ENCODE measurements at places on chromosomes 7 and 10.

- no peak for DNase-seq
These were observed 13.9 kb upstream of the ZNF862 start for GRCh38 chr7:149824301-149824741.

GRCh38 chr10:82847242-82847641, 972.2 kb downstream of the NRG3 start:
- no peak for DNase-seq

- DNase-seq, result no peak
These were observed 289.5 kb upstream of the AOAH start for GRCh38 chr7:37013771-37014170.

DNA sequence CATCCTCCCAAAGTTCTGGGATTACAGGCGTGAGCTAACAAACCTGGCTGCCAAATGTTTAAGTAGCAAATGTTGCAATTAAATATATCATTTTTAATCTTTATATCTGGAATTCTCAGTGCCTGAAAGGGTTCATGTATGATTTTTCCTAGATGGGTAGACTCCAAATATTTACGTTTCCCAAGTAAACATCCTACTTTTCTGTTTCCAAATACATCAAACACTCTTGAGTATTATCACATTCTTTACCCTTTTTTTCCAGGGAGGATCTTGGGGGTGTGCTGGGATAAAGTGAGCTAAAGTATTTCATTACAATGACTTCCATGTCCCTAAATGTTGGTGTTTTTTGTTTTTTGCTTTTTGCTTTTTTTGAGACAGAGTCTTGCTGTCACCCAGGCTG, 32.9 kb upstream of the CYTH3 start:
- DNase-seq, result no peak

- DNase-seq, result no peak
These were observed 2.5 kb upstream of the TMEM178B start for GRCh38 chr7:141071260-141071854.

GRCh38 chr10:111118758-111119157, 41.9 kb downstream of the ADRA2A start:
- DNase-seq, result no peak

- DNase-seq, result no peak
These were observed 22.8 kb downstream of the UNC5B start for GRCh38 chr10:71234970-71235685.

DNA sequence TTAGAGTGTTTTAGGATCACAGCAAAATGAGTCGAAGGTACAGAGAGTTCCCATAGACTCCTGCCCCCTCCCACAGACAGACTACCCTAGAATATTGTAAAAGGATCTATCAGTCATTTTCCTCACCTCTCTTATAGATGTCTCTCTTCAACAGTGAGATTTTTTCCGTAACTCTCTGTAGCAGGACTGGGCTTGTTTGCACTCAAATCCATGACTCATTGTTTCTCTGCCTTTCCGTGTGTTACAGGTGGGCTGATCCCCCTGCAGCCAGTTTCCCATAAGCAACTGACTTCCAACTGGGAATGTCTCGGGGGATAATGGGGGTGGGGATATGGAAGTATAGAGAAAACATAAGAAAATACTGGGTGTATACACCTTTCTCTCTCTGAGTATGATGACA, 921.0 kb downstream of the GATA3 start:
- no peak for DNase-seq

DNA sequence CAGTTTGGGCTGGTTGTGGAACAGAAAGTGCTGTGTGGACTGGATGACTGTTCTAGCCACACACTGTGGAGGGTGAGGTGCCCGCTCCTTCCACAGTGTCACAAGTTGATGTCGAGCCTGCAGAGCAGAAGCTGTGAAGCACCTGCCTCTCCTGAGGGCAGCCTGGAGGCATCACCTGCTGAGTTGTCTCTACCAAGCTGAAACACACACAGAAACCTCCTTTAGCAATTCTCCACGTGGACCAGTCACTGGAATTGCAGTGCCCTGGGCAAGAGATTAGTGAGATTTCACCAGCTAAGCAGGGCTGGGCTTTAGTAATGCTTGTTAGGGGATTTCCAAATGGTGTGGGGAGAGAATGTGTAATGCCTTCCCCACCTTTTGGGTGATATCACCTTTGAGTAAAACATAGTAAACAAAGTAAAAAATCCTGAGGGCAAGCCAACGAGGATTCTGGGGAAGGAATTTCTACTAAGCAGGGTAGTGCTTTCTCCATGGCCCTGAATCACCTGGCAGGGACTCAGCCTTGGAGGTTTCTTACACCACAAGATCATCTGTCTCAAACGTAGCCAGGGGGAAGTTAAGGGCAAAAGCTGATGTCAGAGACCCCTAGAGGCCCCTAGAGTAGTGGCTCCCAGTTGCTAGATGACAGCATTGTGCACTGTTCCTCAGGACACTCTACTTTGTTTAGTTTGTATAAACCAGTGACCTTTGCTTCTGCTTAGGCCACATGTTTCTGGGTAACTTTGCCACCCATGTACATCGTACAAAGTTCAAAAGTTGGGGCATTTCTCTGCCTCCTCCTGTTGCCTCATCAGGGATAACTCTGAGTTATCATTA, 233.1 kb upstream of the IGFBP3 start:
- DNase-seq, result no peak

GRCh38 chr7:93226310-93226709, at the start of gene HEPACAM2:
Gene HEPACAM2 (minus strand): TSS chr7:93226469.
- no peak for DNase-seq

DNA sequence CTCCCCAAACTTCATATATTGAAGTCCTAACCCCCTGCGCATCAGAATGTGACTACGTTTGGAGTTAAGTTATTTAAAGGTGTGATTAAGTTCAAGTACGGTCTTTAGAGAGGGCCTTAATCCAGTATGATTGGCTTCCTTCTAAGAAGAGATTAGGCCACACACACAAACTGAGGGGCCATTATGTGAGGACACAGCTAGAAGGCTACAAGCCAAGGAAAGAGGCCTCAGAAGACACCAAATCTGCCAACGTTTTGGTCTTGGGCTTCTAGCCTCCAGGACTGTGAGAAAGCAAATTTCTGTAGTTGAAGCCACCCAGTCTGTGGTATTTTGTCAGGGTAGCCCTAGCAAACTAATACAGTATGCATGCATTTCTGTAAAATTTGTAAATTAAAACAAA, 41.7 kb downstream of the REEP3 start:
- no peak for DNase-seq

GRCh38 chr10:104809288-104810090, 168.4 kb downstream of the SORCS3 start:
- DNase-seq, result no peak

DNA sequence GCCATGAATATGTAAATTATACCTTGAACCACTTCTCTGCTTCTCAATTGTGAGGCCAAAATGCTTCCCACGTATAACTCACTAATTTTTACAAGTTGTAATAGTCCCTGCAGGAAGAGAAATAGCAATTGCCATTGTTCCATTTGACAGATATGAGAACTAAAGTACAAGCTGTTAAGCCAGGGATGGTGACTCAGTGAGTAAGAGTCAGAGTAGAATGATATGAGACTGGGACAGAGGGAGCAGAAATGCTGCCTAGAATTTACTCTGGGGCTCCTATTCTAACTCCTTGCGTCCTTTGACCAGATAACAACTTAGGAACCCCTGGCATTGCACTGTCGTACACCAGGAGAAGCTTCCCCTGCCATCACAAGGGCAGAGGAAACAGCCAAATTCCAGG, 45.1 kb upstream of the SEPTIN7 start:
- DNase-seq, result no peak

- DNase-seq, result no peak
These were observed 543.3 kb downstream of the TNS3 start for GRCh38 chr7:47038621-47039020.

DNA sequence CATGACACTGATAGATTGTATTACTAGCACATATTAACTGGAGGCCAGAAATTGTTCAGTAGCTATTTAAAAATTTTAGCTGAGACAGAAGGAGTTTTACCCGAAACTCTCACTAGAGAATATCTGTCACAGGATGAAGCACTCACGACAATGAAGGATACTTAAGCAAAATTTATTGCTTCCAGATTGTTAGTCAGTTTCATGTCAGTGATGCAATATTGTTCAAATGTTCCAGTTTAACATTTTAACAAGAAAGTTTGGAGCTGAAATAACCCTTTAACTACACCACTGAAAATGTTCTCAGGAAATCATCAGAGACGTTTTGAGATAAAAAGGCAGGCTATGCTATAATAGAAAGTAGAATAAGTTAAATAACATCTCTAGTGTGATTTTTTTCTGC, 15.0 kb upstream of the CADPS2 start:
- DNase-seq, result no peak

DNA sequence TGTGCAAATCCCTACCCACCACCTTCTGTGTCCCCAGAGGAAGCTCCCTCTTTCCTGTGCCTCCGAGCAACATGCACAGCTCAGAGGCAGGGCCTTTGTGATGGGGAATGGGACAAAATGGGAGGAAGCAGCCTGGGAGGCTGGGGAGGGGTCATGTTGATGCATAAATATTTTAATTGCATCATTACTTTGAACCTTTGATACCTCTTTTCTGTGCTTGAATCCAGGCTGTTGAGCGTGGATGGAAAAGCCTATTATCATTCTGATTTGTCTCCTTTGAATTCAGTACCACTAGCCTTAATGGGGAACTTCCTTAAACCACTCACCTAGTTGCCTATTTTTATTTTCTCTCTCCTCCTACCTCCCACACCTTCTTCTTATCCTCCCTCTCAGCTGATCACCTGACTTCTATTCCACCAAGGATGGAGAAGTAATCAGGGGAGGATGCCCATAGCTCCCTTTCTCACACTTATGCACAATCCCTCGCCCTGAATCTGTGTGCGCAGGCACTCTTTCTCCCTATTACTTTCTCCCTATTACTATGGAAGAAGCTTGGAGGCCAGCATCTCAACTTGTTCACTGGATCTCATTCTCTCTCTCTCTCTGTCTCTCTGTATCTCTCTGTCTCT, 78.5 kb downstream of the SEC61G start:
- DNase-seq, result no peak

- DNase-seq, result no peak
These were observed 520.2 kb upstream of the ZWINT start for GRCh38 chr10:56881218-56881617.

- no peak for DNase-seq
These were observed 128.0 kb downstream of the MBL2 start for GRCh38 chr10:52644373-52645186.

DNA sequence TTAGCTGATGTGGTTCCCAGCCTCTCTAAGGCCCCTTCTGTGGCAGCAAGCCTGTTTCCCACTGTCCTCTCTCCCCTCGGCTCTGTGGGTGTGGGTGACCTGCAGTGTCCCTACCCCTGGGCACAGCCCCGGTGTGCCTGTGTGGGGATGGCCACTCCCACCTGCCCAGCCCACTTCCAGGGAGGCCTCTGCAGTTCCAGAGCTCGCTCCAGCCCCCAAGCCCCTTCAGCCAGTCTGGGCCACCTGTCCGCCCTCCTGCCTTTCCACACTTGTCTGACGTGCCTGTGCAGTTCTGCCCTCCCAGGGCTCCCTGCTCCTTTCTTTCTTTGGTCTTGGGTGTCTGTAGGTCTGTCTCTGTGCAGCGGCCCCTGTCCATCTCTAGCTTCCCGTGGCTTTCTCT, 127.0 kb upstream of the PPIF start:
- DNase-seq, result no peak

DNA sequence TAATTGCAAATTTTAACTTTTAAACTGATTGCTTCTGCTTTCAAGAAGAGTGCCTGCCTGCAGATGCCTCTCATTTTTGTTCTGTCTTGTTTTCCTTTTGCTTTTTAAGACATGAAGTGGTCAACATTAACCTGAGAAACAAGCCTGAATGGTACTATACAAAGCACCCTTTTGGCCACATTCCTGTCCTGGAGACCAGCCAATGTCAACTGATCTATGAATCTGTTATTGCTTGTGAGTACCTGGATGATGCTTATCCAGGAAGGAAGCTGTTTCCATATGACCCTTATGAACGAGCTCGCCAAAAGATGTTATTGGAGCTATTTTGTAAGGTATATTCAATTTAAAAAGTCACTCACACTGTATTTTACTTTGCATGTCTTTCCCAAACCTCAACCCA, 8.8 kb downstream of the GSTO2 start:
- DNase-seq, result no peak

- DNase-seq, result no peak
These were observed 467.4 kb downstream of the TYW1 start for GRCh38 chr7:67463983-67464382.

DNA sequence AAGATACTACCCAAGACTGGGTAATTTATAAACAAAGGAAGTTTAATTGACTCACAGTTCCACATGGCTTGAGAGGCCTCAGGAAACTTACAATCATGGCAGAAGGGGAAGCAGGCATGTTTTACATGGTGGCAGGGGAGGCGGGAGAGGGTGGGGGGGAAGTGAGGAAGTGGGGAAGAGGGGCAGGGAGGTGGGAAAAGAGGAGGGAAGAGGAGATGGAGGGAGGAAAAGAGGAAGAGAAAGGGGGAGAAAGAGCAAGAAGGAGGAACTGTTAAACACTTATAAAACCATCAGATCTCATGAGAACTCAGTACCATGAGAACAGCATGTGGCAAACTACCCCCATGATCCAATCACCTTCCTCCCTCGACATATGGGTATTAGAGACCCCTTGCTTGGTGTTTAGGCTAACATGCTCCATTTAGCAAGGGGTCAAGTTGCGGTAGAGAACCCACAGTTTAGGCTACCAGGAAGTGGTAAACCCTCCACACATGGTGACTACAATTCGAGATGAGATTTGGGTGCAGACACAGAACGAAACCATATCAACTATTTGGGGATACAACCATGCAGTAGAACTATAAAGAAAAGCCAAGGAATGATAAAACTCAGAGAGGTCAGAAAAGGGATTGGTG, 3.5 kb upstream of the LMBR1 start:
- no peak for DNase-seq

DNA sequence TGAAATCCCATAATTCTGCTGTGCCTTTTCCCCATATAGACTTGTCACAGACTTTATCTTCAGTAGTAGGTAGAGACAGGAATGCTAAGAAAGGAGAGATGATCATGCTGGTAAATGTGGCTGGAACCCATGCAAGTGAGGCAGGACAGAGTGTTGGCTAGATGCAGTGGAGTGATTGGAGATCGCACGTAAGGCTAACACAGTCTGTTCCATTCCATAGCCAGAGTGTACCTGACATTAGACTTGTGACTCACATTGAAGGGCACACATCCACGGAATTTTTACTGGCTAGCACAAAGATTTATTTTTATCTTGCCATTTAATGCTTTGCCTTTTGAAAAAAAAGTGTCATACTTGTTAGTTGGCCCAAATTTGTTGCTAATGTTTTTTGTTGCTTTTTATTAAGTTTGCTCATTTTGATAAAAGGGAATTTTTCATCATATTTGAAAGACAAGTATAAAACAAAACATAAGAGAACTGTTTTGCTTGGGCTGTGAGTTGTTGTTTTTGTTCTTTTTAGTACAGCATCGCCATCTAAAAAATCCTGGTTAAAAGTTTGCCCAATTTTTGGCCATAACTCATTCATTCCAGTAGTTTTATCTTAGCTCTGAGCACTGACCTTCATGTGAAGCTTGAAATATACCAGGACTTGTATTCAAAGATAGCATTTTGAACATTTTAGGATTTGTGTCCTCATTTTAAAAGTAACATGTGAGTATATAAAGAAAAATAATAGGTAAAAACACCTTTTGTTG, 81.0 kb downstream of the CPED1 start:
- no peak for DNase-seq

Measured in stimulated activated CD8-positive, alpha-beta memory T cell treated with anti-CD3 and anti-CD28 coated beads, Interleukin-7, amount 100 ng/mL, for 4 hours (primary cell).